SJSA1 (cell line): ENCODE measurements at places on chromosomes 13 and 19. TPM values are rescaled to one million over a fixed set of nuclear protein-coding genes. Genes with fewer than 3 reads are reported as not detected.

GRCh38 chr19:45344621-45345505, 4.3 kb downstream of the KLC3 start:
- H3K4me1 ChIP-seq = peaks cover 6% of the 10 kb centered on the region
- H3K36me3 ChIP-seq = peaks cover 9% of the 10 kb centered on the region
- no peak overlapping the region for H3K4me3 ChIP-seq
- no peak for DNase-seq
- H3K27ac ChIP-seq = no peak overlapping the region
- H3K27me3 ChIP-seq = peaks cover 21% of the 10 kb centered on the region

Gene CYP4F8
- total RNA-seq = not detected in 2 replicates

GRCh38 chr19:12828494-12828893, 5.9 kb downstream of the RTBDN start:
- H3K4me3 ChIP-seq = no peak overlapping the region
- peaks cover 6% of the 10 kb centered on the region; the same call in 1 of the 2 replicates for H3K4me1 ChIP-seq
- H3K27me3 ChIP-seq = peaks cover 23% of the 10 kb centered on the region
- no peak overlapping the region for H3K27ac ChIP-seq
- DNase-seq = no peak

- no peak overlapping the region for H3K4me3 ChIP-seq
- peak; percentile 80 for DNase-seq
- H3K4me1 ChIP-seq = no peaks in the 10 kb centered on the region
- H3K27me3 ChIP-seq = no peaks in the 10 kb centered on the region
Measured at GRCh38 chr19:41951686-41952172, 7.4 kb downstream of the RABAC1 start.

Gene FUT1
- total RNA-seq = not detected in 2 replicates

DNA sequence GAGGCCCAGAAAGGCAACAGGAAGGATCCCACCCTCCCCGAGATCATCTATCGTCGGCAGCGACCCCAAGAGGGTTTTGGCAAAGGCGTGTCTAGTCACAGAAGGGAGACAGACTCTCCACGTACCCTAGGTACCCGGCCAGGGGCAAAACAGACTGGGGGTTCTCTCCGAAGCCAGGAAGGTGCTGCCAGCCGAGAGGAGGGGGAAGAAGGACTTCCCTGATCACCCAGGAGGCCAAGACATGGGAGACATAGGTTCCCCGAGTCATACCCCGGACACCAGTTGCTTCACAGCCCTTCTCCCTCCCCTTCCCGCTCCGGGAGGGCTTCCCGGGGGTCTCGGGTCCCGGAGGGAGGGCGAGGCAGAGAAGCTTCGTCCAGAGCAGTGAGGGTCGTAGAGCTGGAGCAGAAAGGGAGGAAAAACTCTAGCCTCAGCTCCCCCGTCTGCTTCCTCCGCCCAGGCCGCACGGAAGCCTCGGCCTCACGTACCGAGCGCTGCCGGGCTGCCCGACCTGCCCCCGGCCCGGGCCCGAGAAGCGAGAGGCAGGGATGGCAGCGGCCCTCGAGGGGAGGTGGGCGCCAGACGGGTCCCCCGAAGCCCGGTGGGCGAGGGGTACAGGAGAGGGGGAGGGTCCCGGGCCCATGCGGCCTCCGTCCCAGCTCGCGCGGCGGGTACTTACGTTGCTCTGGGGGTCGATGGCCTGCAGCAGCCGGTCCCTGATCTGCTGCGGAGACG, 644 bp downstream of the MED26 start:
- peaks cover 14% of the 10 kb centered on the region for H3K4me1 ChIP-seq
- H3K36me3 ChIP-seq = peaks cover 75% of the 10 kb centered on the region
- DNase-seq = peak; percentile 29
- peak overlapping the region; percentile 86 for H3K4me3 ChIP-seq
- H3K27me3 ChIP-seq = no peaks in the 10 kb centered on the region

- H3K4me1 ChIP-seq = no peaks in the 10 kb centered on the region
- no peaks in the 10 kb centered on the region for H3K36me3 ChIP-seq
- DNase-seq = no peak
- H3K27me3 ChIP-seq = no peaks in the 10 kb centered on the region
- H3K27ac ChIP-seq = no peak overlapping the region
Measured at GRCh38 chr19:51754109-51754508, 2.4 kb upstream of the FPR1 start.

Gene ZNF865
- total RNA-seq = 0.63 and 1.4 TPM in 2 replicates

- H3K27ac ChIP-seq = peak overlapping the region; percentile 46
- H3K4me1 ChIP-seq = peaks cover 55% of the 10 kb centered on the region
- H3K36me3 ChIP-seq = no peaks in the 10 kb centered on the region
Measured at GRCh38 chr13:94329754-94330551, 149.5 kb downstream of the DCT start.

Gene CRB3
- not detected in 2 replicates for total RNA-seq

GRCh38 chr19:3694361-3695123, 5.7 kb downstream of the PIP5K1C start:
- H3K4me1 ChIP-seq = peaks cover 11% of the 10 kb centered on the region
- peaks cover 11% of the 10 kb centered on the region for H3K36me3 ChIP-seq
- H3K27me3 ChIP-seq = no peaks in the 10 kb centered on the region
- H3K27ac ChIP-seq = no peak overlapping the region
- no peak for DNase-seq

DNA sequence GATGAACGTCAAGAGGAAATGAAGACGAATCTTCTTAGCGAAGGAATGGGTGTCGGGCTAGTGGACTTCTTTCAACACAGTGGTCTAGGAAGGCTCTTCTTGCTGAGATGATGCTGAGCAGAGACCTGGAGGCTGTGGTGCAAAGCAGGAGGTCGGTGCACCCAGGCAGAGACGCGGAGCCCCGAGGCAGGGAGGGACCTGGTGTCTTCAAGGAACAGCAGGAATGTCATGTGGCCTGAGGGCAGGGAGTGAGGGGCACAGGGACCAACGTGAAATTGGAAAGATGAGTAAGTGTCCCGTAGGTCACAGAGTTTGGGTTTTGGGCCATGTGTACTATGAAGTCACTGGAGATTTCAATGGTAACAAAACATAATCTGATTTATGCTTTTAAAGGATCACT, 11.4 kb upstream of the CDC42EP5 start:
- no peaks in the 10 kb centered on the region for H3K36me3 ChIP-seq
- peaks cover 5% of the 10 kb centered on the region; the same call in 1 of the 2 replicates for H3K27me3 ChIP-seq
- no peaks in the 10 kb centered on the region for H3K4me1 ChIP-seq
- H3K4me3 ChIP-seq = no peak overlapping the region
- DNase-seq = no peak
- no peak overlapping the region for H3K27ac ChIP-seq

- no peak for DNase-seq
- H3K27ac ChIP-seq = no peak overlapping the region
- H3K4me1 ChIP-seq = no peaks in the 10 kb centered on the region
- H3K36me3 ChIP-seq = peaks cover 28% of the 10 kb centered on the region
Measured at GRCh38 chr19:18144906-18145305, 8.1 kb upstream of the PIK3R2 start.

- no peak overlapping the region for H3K27ac ChIP-seq
- DNase-seq = no peak
- H3K4me1 ChIP-seq = no peaks in the 10 kb centered on the region
- peaks cover 100% of the 10 kb centered on the region for H3K36me3 ChIP-seq
- no peaks in the 10 kb centered on the region for H3K27me3 ChIP-seq
Measured at GRCh38 chr19:41276231-41276630, 12.1 kb downstream of the HNRNPUL1 start.

DNA sequence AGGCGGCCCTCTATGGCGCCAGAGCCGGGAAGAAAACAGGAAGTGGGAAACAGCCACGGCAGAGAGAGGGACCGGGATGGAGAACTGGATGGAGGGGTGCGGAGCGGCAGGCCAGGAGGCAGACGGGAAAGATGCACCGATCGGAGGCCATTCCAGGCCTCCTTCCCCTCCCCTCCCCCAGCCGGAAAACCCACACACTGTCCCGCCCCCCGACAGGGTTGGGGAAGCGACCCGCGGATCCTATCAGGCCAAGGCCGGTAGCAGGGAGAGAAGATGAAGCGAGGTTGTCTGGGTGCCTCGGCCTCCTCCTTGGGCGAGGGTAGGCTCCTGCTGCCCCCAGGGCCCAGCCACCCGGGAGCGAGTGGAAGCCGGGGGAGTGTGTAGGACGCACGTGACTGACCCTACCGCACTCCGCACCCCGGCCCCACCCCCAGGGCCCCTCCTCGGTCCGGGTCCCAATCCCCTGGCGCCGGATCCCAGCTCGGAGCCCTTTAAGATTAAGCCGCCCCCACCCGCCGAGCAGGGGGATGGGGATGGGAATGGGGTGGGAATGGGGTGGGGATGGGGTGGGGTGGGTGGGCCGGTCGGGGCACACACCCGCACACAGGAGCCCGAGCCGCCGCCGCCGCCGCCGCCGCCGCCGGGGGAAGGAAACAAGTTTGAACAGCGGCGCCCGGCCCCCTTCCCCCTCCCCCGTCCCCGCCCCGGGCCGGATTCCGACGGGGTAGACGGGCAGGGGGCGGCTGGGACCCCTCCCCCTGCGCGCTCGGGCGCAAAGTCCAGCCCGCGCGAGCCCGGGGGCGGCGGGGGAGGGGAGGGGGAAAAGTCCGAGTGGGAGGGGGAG, 1.5 kb downstream of the ERF start:
- peak overlapping the region; percentile 85 for H3K4me3 ChIP-seq
- no peak for DNase-seq
- peaks cover 43% of the 10 kb centered on the region for H3K36me3 ChIP-seq
- H3K4me1 ChIP-seq = peaks cover 41% of the 10 kb centered on the region
- peak overlapping the region; percentile 73 for H3K27ac ChIP-seq

DNA sequence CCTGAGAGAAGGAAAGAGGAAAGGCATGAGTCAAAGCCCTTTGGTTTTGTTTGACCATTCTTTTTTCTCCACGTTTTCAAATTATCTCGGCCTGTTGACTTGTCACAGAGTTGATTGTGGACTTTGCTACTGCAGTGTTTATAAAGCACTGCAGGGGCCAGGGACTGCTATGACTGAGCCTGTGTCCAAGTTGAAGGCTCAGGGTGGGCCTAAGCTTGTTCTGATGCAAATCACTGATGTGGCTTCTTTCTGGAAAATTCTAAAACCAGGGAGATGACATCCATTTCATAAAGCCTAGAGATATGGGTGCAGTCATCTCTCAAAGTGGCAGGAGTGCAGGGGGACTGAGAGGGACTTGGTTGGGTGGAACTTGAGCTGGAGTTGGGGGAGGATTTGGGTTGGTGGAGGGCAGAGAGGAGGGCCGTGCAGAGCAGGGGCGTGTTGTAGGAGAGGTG, 1.2 kb upstream of the CXCL17 start:
- no peak overlapping the region for H3K4me3 ChIP-seq
- H3K4me1 ChIP-seq = no peaks in the 10 kb centered on the region
- no peaks in the 10 kb centered on the region for H3K36me3 ChIP-seq
- DNase-seq = no peak

Gene PRRG2
- not detected in 2 replicates for total RNA-seq

- H3K4me3 ChIP-seq = no peak overlapping the region
- no peaks in the 10 kb centered on the region for H3K27me3 ChIP-seq
- H3K4me1 ChIP-seq = no peaks in the 10 kb centered on the region
- no peak for DNase-seq
- no peaks in the 10 kb centered on the region for H3K36me3 ChIP-seq
- no peak overlapping the region for H3K27ac ChIP-seq
Measured at GRCh38 chr19:14023404-14024235, 4.3 kb upstream of the RLN3 start.

GRCh38 chr19:1445932-1446712, 3.8 kb upstream of the APC2 start:
- DNase-seq = no peak
- peaks cover 31% of the 10 kb centered on the region for H3K36me3 ChIP-seq
- peaks cover 18% of the 10 kb centered on the region for H3K4me1 ChIP-seq
- H3K27ac ChIP-seq = no peak overlapping the region
- H3K4me3 ChIP-seq = 0 out of 2 replicates have a peak overlapping the region, but pooled peaks have one; percentile 5

- H3K36me3 ChIP-seq = no peaks in the 10 kb centered on the region
- peaks cover 48% of the 10 kb centered on the region for H3K4me1 ChIP-seq
- H3K27ac ChIP-seq = peak within 1 kb of the TSS; percentile 31
- no peaks in the 10 kb centered on the region for H3K27me3 ChIP-seq
Measured at GRCh38 chr13:98977568-98978265, at the start of gene DOCK9. Gene DOCK9, minus strand, starts transcription at chr13:98978064. Its CDS starts 155 bp downstream, at chr13:98977909.

GRCh38 chr13:57865600-57866294, 234.2 kb downstream of the PCDH17 start:
- DNase-seq = no peak
- no peak overlapping the region for H3K27ac ChIP-seq
- H3K36me3 ChIP-seq = no peaks in the 10 kb centered on the region
- no peaks in the 10 kb centered on the region for H3K27me3 ChIP-seq
- H3K4me1 ChIP-seq = no peaks in the 10 kb centered on the region
- no peak overlapping the region for H3K4me3 ChIP-seq

DNA sequence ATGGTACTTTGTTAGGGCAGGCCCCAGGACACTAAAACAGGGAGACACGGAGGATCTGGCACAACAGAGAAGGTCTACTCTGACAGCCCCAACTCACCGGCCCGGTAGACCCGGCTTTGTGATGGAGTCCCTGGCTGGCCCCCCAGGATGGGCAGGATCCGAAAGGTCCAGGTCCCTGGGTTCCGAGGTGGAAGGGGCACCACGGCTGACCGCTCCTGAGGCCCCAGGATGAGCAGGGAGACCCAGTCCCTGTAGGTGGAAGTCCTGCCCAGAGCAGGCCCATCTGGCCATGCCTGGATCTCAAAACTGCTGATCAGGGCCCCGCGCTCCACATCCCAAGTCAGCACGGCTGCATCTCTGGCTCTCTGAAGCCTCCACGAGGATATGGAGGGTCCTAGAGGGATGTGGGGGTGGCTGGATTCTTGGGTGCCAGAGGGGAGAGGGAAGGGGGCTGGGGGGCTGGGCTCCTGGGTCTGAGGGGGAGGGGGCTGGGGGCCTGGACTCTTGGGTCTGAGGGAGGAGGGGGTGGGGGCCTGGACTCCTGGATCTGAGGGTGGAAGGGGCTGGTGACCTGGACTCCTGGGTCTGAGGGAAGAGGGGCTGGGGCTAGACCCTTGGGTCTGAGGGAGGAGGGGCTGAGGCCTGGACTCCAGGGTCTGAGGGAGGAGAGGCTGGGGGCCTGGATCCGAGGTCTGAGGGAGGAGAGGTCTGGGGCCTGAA, 4.6 kb downstream of the VSIG10L start:
- no peak for DNase-seq
- H3K27ac ChIP-seq = no peak overlapping the region
- peaks cover 19% of the 10 kb centered on the region for H3K4me1 ChIP-seq
- H3K36me3 ChIP-seq = 0 out of 2 replicates have a peak, but pooled peaks cover 3% of the 10 kb centered on the region

DNA sequence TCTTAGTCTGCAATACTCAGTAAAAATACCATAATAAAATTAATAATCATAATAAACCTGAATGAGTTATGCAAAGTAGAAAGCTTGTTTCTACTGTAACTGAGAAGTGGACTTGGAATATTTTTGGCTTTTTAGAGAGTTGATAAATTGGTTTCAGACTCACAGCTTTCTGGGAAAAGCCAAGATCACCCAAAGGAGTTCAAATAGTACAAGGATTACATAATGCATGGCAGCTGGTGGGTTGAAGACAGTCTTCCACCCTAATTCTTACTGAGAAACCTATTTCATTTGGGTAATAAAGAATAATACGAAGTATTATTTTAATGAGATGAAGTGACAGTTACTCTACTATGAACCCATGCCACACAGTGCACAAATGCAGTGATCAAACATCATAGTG, 139.4 kb upstream of the KLF12 start:
- H3K36me3 ChIP-seq = no peaks in the 10 kb centered on the region
- no peak overlapping the region for H3K4me3 ChIP-seq
- H3K27ac ChIP-seq = no peak overlapping the region
- H3K27me3 ChIP-seq = no peaks in the 10 kb centered on the region
